ENCODE measurements at places on chromosomes 6 and 20.

DNA sequence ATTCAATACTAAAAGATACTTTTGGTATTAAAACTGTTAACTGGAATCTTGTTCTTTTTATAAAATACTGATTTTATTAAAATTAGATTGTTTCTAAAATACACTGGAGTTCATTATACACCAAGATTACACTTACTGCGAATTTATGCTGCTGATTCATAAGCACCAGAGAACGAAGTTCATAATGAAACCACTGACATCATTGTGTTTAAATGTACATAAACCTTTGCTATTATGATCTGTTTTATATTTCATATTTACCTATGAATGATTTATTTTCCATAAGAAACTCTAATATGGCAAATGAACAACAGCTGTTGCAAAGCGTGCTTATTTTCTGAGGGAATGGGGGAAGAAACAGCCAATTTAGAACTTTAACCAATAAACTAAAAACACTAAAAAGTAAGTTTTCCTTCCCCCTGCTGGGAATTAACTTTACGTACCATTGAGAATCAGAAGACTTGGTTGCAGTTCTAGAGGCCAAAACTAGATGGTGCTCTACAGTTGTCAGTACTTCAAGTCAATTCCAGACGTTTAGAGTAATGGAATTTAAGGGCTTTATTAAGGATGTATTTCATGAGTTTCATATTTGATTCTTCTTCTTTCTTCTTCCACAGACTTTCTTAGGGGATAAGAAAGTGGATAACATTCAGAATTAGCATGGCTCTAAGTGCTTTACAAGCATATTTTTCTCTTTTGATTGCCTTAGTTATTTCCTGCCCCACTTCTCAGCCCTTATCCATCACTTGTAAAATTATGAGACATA lies 30.8 kb upstream of the COL19A1 start:
- DNase-seq, result peak; percentile 21

DNA sequence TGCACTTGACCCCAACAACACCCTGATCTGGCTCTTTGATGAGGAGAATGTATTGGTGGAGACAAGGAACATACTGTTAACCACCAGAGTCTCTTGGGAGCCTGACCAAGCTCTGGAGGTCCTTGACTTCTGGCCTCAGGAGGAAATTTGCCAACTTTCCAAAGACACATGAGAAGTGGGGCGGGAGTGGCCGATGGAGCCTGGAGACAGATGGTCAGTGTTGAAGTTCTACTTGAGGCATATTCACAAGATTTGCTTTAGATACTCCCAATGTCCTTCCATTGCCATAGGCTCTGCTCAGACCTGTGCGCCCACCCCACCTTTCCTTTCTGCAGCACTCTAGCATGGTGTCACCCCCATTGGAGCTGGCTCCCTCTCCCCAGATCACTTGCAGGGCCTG lies 241.0 kb downstream of the SLC24A3 start:
- DNase-seq, result no peak

DNA sequence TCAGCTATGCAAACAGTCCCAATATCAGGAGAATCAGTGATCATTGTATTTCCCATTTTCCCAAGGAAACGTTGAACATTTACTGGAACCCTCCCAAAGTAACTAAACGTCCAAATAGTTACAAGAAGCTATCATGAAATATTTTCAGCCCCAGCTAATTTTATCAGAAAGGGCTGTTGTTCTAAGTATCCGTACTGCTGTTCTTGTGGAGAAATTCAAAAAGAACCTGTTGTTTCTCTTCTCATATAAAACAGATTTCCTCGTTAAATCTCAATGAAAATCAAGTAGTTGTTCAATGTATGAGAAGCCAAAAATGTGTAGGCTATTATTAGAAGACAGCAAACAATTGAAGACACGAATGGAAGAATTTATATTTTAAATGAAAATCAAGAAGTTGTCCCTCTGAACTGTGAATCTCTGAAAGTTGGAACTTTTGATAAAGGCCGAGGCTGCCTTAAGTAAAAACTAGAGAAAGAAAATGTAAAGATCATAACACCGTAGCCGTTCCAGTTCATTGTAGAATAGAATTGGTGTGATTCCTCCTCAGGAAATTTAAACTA lies 107.7 kb downstream of the HFE start:
- DNase-seq, result no peak

DNA sequence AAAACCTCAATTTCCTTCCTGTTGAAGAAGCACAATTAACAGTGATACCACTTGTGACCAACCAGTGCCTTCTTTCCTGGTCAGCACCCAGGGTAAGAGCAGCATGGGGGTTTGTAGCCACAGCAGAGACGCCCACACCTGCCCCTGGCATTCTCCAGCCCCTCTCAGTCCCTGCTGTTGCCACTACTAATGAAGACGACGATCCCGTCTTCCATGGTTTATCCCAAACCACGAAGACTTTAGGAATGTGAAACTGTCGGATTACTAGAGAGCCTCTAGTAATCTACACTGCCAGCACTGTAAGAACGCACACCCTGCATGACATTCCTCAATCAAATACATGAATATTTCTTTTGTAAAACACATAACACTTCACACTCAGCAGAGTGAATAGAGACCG lies 60.0 kb downstream of the GINS1 start:
- DNase-seq, result no peak

DNA sequence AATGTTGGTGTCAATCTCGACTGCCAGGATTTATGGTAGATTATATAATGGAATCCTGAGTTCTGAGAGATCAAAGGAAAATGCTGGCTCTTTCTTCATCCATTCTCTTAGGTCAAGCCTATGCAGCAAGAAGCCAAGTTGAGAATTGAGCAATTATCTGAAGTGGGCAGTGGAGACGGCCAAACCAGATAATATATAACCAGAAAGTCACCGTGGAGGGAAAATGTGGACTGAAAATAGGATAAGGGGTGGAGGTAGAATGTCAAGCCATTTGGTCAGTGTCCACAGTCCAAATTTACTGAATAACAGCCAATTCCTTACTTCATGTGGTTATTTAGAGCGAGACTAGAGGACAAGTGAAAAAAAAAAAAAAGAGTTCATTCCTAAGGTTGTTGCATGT lies 107.8 kb upstream of the ESR1 start:
- no peak for DNase-seq

GRCh38 chr6:83215131-83216047 lies 22.2 kb downstream of the RWDD2A start:
- DNase-seq, result no peak

DNA sequence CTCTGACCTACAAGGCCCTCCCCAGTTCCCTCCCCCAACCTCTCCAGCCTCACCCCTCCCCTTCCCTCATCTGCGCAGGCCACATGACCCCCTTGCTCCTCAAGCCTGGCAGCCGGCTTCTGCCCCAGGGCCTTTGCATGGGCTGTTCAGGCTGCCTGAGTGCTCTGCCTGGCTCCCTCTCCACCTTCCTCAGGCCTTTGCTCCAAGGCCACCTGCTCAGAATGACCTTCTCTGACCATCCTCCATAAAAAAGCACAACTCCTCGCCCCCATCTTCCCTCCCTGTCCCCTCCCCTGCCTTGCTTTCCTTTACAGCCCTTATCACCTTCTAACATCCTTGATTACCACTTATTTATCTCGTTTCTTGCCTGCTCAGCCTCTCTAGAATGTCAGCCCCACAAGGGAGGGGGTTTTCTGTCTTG lies 38.7 kb downstream of the SPDEF start:
- no peak for DNase-seq
